LoVo (cell line): ENCODE measurements at places on chromosomes 7 and 10.

DNA sequence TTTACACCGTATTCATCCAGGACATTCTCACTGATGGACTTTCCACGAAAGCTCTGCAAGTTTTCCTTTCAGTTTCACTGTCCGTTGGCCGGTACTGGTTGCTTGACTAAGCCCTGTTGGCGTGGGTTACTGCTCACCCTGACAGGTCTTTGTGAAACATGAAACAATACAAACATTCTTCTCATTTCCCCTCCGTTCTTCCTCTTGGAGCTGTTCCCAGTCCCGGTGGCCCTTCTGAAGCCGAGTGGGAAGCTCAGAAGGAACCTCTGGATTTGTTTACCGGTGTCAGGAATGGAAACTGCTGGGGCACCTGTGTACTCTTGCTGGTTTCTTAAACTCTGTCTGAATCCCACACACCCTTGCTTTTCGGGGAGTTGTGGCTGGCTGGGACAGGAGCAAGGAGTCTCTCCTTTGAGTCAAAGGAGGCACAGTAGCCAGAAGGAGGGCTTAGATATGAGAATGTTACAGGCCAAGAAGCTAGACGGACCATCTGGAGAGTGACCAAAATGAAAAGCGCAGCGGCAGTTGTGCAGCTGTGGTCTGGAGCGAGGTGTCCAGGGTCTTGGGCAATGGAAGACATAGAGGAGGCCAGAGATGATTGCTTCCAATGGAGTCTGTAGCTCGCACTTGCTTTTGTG is 45.7 kb downstream of the LYZL2 start:
- peak; percentile 78 for DNase-seq

GRCh38 chr10:24993237-24993958 is 22.6 kb downstream of the ENKUR start:
- DNase-seq = no peak

DNA sequence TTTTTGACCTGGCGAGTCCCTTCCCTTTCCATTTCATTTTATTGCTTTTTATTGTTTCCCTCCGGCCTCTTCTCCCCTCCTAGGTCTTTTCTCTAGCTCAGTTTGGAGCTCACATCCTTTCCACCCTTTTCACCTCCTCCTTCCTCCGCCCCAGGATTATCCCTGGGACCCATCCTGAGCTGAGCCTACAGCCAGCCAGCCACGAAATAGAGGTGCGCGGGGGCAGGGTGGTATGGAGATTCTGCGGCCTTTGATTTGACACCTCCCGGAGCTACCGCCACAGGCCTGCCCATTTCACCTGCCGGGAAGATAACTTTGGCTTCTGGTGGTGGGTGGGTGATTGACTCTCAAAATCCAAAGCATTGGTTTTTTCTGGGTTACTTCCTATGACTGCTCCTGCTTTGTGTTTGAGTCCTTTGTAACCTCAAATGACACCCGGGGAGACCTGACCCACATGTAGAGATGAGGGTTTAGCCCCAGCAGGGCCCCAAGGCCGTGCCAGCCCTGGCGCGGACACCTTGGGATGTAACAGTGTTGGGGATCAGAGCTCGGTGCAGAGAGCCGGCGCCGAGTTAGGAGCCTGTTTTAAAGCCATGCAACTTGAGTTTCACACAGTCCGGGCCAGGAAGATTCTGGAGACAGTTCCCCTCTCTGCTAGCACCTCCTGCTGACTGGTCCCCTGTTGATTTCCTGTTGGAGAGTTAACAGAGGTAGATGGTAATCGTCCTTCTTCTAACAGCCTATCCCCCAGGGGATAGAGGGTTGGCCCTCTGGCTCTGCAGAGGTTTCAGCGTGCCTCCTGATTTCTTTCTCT is 1.5 kb downstream of the DUSP5 start:
- DNase-seq = no peak

DNA sequence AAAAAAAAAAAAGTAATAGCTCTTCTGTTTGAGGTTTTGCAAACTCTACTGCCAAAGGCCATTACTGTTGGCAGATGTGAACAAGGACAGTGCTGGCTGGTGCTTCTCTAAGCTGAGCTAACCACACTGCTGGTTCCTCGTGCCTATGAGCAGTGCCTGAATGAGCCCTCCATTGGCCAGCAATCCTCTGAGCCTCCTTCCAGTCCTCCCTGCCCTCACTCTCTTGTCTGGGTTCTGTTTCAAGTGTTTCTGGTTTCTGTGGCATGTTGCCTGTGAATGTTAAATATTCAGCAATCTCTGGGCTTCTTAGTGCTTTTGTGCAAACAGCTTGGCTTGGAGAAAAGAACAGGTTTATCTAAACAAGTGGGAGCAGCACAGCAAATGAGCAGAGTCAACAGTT is 161.3 kb upstream of the AUTS2 start:
- no peak for DNase-seq

- DNase-seq = peak; percentile 76
These were observed 96.5 kb upstream of the TARP start for GRCh38 chr7:38369816-38370493.

DNA sequence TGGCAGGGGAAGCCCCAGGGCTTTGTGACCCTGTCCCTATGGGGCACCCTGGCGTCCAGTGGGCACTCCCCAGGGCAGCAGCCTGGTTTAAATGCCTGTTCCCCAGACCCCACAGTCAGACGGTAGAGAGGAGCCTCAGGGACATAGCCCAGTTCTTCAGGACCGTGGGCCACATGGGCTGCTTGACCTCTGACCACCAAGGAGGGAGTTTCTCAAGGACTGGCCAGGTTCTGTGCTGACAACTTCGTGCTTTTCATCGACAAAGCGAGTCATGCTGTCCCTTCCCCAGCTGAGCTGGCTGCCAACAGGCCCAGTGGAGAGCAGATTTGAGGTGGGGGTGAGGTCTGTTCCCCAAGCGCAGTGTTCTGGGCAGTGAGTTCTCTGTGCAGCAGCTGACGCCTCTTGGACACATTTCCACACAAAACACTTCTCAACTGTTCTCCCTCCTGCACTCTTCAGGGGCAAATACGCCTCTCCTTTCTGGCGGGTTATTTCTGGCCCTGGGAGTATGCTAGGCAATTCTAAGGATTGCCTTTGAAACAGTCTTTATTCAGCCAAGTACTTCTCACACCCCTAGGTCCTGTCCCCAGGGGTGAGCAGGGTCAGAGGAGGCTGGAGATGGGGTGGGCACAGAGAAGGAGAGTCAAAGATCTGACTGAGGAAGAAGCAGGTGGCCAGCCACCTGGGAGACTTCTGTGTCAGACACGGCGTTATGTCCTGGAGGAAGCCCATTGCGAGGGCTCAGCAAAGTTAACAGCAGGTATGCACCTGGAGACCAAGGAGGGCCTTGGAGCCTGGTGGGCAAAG is 57.3 kb upstream of the CAMK2B start:
- no peak for DNase-seq

DNA sequence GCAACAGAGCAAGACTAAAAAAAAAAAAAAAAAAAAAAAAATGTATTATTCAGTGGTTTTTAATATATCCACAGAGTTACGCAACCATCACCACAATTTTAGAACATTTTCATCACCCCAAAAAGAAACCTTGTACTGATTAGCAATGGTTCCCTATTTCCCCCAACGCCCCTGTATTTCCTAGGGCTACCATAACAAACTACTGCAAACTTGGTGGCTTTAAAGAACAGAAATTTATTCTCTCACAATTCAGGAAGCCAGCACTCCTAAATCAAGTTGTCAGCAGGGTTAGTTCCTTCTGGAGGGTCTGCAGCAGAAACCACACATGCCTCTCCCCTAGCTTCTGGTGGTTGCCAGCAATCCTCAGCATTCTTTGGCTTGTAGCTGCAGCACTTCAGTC is 5.9 kb upstream of the NUP42 start:
- no peak for DNase-seq

- no peak for DNase-seq
These were observed 10.0 kb upstream of the CPXM2 start for GRCh38 chr10:123901621-123902020.

GRCh38 chr10:89160339-89160738 is 46.8 kb downstream of the CH25H start:
- DNase-seq = no peak

GRCh38 chr10:30002426-30003266 is 56.7 kb downstream of the JCAD start:
- peak; percentile 51 for DNase-seq

- no peak for DNase-seq
These were observed 44.9 kb downstream of the SPDYE5 start for GRCh38 chr7:75536940-75537538.

GRCh38 chr10:131644864-131645658 is 255.7 kb upstream of the PPP2R2D start:
- DNase-seq = no peak

- DNase-seq = no peak
These were observed 40.9 kb downstream of the CALML5 start for GRCh38 chr10:5458425-5458824.

DNA sequence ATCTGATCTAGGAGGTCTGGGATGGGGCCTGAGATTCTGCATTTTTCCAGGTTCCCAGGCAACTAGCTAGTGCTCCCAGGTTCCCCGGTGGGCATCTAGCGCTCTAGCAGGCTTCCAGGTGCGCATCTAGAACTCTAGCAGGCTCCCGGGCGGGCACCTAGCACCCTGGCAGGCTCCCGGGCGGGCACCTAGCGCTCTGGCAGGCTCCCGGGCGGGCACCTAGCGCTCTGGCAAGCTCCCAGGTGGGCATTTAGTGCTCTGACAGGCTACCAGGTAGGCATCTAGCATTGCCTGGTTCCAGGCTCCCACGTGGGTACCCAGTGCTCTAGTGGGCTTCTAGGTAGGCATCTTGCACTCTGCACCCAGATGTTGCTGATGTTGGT is 414.7 kb downstream of the PLXNA4 start:
- no peak for DNase-seq

DNA sequence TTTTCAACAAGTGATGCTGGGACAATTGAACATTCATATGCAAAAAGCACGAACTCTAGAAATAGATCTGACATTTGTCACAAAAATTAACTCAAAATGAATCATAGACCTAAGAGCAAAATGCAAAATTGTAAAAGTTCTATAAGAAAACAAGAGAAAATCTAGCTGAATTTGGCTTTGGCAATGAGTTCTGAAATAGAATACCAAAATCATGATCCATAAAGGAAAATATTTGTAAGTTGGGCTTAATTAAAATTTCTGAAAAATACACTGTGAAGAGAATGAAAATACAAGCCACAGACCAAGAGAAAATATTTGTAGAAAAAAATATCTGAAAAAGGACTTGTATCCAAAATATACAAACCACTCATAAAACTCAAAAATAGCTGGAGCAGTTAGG is 698.8 kb upstream of the CELF2 start:
- DNase-seq = no peak

DNA sequence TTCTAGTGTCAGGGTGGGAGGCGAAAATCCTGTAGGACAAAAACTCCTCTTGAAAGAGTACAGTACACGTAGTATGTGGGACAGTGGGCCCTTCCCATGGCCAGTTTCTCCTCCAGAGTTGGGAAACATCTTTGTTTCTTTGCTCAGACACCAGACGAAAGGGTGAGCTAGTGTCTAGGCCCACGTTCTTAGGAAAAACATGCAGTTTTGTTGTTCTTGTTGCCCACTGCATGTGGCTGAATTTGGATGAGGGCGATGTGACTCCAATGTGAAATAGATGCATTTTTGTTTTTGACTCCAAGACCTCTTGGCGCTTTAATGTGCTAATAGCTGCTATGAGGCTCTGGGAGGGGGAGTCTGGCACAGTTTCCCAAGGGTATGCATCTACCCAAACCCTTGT is 100.8 kb downstream of the ATXN7L1 start:
- no peak for DNase-seq

DNA sequence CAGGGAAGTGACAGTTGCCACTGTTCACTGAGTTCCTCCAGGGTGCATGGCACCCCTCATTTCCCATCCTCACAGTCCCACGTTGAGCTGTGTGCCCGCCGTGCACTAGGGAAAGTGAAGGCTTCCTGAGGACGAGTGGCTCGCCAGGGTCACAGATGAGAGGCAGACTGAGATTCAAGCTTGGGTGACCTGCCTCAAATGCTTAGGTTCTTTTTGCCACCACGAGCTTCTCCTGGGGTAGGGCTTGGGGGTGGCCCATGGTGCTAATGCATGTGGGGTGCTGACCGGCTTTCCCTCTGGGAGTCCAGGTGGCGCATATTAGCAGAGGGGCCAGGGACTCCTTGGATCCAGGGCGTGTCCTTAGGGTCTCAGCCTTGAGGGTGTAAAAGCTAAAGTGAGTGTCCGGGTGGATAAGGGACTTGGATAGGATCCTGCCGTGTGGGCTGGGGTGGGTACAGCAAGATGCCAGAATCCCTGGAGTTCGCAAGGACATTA is 1.9 kb downstream of the CALHM2 start:
- no peak for DNase-seq

- DNase-seq = peak; percentile 56
These were observed 53.0 kb upstream of the GTF2I start for GRCh38 chr7:74604326-74605020.

DNA sequence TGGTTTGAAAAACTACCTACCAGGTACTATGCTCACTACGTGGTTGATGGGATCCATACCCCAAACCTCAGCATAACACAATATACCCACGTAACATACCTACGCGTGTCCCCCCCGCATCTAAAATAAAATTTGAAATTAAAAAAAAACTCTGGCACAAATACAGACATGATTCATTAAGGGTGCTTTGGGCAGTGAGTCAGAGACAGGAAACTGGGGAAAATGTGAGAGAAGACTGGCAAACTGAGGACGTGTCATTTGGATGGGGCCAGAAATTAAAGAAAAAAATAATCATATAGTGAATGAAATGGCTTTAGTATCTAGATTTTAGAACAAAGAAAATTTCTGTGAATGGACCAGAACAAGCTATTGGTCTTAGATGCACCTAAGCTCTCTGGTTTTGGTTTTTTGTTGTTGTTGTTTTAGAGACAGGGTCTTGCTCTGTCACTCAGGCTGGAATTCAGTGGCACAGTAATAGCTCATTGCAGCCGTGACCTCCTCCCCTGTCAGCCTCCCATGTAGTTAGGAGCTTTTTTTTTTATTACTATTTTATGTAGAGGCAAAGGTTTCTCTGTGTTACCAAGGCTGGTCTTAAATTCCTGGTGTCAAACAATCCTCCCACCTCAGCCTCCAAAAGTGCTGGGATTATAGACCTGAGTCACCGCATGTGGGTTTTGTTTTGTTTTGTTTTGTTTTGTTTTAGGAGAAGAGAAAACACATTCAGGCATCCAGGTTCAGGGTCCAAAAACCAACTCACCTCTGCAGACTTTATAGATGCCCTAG is 5.9 kb upstream of the PRSS58 start:
- no peak for DNase-seq

DNA sequence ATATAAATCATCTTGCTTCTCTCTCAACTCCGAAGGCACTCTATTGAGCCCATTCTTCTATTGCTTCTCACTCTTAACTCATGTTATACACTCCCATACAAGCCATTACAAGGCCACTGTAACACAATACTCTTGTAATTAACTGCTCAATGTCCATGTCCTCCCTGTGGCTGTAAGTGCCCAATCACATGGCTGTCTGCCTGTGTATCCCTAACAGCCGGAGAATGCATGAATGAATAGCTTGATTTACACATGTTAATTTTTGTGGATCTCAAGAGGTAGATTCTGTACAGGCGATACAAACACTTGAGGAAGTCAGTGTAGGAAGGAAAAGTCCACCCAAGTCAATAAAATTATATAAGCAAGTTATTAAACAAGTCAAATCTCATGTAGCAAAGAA is 215.6 kb downstream of the DOCK4 start:
- no peak for DNase-seq

GRCh38 chr7:85290269-85290668 is 103.4 kb upstream of the SEMA3D start:
- no peak for DNase-seq
